ENCODE measurements at places on chromosomes 12 and 14. TPM values are rescaled to one million over a fixed set of nuclear protein-coding genes. Genes with fewer than 3 reads are reported as not detected.
A peak's percentile ranks its signal among the peaks of the same experiment; 100 is the strongest.

DNA sequence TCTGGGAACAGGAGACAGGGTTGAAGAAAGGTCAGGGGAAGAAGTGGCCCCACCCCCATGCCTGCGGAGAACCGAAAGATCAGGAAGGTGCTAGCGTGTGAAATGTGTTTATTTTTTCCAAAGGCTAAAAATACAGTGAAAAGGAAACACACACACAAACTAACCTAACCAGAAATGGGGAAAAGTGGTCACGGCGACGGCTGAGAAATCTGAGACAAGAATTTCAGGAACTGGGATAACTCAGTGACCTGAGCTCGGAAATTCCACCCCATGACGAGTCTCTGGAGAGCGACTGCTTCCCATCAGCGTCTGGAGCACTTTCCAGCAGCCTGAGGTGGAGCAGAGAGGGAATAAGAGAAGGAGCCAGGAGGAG is 16.6 kb upstream of the RND1 start:
- DNase-seq = peak; percentile 46

DNA sequence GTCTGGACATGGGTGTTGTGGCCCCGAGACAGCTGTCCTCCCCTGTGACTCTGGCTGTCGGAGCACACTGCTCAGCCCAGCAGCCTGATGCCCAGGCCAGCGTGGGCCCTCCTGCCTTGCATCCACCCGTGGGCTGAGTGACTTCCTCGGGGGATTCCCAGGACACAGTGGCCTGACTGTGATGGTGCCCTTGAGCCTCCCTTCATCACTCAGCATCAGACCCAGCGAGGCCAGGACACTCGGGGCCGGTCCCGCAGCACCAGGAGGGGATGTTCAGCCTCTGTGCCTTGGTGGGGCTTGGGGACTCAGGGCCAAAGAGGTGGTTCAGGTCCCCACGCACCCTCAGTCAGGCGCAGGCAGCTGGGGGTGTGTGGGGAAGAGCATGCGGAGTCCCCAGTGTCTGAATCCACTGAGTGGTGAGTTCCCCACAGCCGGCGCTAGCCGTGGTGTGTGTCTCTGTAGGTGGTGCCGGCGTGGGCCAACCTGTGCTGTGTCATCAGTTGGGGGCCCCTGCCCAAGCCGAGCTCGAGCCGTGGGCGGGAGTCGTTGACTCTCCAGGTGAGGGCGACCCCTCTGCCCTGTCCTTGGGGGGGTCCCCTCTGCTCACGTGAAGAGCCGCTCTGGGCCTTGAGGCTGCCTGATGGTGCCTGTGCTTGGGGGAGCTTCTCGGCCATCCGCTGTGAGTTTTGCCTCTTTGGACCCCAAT is 185.8 kb downstream of the ADGRD1 start:
- DNase-seq = no peak

GRCh38 chr12:92927055-92927435 is 2.0 kb downstream of the EEA1 start:
- DNase-seq = no peak

GRCh38 chr12:124621296-124621660 is 53.9 kb upstream of the NCOR2 start:
- no peak for DNase-seq

GRCh38 chr14:68297876-68298468 is 478.4 kb downstream of the RAD51B start:
- peak; percentile 87 for DNase-seq

DNA sequence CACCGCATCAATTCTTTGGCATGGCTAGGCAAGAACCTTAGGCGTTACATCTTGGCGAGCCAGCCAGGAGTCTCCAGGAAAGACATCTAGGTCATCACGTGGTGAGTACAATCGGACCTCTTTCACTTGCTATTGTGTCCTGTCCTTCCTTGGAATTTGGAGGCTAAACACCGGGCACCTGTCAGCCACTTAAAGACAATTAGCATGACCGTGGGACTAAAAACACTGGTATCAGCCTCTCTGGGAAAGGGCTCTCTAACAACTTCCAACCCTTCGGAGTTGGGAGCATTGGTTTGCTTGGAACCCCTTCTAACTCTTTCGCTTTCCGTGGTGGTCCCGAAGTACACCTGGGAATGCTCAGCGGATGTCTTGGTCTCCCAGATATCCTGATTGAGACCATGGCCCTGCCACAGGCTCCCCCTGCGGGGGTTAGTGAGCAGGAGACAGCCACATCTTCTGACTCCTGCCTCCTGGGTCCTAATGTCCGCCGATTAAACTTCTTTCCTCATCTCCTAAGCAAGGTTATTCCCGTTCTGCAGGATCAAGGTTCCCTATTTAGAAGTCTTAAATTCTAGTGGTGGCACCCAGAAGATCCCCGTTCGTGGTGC is 971.7 kb downstream of the FSCB start:
- DNase-seq = peak; percentile 1

DNA sequence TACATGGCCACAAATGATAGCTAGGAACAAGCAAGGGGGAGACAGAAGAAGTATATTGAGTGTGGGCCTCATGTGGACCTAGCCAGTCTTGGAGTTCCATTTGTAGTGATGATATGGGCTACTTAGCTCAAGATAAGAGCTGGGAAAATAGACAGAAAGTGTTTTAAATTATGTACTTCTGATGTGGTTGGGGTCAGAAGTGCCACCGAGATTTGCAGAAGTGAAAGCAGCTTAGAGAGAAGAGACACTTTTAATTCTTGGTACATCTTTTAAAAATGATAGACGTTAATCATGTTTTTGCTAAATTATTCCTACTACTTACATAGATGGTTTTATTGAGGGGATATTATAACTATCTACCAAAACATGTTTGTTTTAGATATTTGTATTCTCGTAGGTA is 198.3 kb upstream of the PDZRN4 start:
- no peak for DNase-seq

DNA sequence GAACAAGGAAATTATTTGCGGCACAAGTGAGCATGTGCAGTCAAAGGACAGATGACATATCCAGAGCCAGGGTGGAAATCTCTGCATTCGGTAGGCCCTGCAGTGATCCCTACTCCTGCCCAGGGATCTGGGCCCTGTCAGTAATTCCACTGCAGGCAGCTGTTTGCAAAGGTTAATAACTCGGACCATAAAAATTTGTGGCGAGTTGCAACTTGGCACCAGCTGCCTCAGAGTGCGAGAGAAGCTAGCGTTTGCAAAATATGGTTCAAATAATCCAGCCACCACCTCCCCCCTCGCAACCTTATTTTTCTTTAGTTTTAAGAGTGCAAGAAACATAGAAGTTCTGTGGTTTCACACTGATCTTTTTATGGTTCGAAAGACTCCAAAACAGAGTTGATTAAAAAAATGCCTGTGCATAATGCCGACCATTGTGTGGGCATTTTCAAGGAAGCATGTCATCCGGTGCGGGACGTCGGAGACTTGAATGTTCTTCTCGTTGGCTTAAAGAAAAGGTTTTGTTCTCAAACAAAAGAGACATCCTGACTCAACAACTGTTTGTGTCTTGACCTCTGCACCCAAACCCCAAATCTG is 224.5 kb downstream of the BCL11B start:
- peak; percentile 74 for DNase-seq

RASAL1 gene
- total RNA-seq = not detected

PAX9 gene
- total RNA-seq = not detected

CPM gene
- 0.43 TPM for total RNA-seq

FUT8 gene
- total RNA-seq = 12.2 TPM
